CD14-positive monocyte (primary cell): ENCODE measurements at places on chromosomes 5 and 9.
A peak's percentile ranks its signal among the peaks of the same experiment; 100 is the strongest.

- H3K4me3 ChIP-seq, result no peak overlapping the region
- no peak overlapping the region for H3K27ac ChIP-seq
- no peaks in the 10 kb centered on the region for H3K27me3 ChIP-seq
- H3K36me3 ChIP-seq, result no peaks in the 10 kb centered on the region
- DNase-seq, result no peak
These were observed 354.9 kb downstream of the KIF4B start for GRCh38 chr5:155368490-155368889.

DNA sequence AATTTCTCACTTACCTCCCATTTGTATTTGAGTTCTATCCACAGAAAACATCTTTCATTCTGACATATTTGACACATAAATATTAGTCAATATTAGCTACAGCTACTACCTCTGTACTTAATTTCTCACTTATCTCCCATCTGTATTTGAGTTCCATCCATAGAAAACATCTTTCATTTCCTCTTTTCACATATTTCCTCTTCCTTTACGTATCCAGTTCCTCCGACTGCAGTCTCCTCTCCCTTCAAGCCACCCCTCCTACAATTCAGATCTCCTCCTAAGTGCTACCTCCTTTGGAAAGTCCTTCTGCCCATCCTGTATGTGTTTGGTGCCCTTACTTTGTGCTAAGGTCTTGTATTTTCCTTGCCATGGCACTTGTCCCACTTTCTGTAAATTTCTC is 1.6 kb downstream of the SREK1IP1 start:
- peaks cover 2% of the 10 kb centered on the region for H3K36me3 ChIP-seq
- no peak overlapping the region for H3K27ac ChIP-seq
- peaks cover 40% of the 10 kb centered on the region for H3K4me1 ChIP-seq
- no peaks in the 10 kb centered on the region for H3K27me3 ChIP-seq
- DNase-seq, result peak; percentile 46
- H3K4me3 ChIP-seq, result peak overlapping the region; percentile 30

DNA sequence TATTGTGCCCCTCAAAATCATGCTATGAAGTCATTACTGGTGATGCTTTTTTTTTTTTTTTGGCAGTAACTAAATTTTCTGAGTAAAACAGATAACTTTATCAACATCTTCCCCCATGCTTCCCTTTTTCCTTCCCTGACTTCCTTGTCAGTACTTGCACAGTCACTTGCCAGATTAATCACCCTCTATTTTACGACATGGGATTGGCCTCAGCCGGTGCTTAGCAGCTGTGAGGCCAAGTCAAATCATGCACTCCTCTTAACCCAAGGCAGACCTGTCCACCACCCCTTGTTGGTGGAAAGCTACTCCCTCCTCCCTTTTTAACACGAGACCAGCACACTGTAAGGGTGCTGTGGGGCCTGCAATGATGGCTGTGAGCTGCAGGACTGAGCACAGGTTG is 118.0 kb upstream of the OTULINL start:
- H3K27ac ChIP-seq, result peak overlapping the region; percentile 94
- H3K4me1 ChIP-seq, result peaks cover 38% of the 10 kb centered on the region
- H3K27me3 ChIP-seq, result no peaks in the 10 kb centered on the region

GRCh38 chr5:57658018-57658417 is 175.4 kb upstream of the ACTBL2 start:
- H3K27ac ChIP-seq, result no peak overlapping the region
- no peaks in the 10 kb centered on the region for H3K36me3 ChIP-seq
- H3K4me1 ChIP-seq, result no peaks in the 10 kb centered on the region
- no peak overlapping the region for H3K4me3 ChIP-seq
- H3K27me3 ChIP-seq, result no peaks in the 10 kb centered on the region

DNA sequence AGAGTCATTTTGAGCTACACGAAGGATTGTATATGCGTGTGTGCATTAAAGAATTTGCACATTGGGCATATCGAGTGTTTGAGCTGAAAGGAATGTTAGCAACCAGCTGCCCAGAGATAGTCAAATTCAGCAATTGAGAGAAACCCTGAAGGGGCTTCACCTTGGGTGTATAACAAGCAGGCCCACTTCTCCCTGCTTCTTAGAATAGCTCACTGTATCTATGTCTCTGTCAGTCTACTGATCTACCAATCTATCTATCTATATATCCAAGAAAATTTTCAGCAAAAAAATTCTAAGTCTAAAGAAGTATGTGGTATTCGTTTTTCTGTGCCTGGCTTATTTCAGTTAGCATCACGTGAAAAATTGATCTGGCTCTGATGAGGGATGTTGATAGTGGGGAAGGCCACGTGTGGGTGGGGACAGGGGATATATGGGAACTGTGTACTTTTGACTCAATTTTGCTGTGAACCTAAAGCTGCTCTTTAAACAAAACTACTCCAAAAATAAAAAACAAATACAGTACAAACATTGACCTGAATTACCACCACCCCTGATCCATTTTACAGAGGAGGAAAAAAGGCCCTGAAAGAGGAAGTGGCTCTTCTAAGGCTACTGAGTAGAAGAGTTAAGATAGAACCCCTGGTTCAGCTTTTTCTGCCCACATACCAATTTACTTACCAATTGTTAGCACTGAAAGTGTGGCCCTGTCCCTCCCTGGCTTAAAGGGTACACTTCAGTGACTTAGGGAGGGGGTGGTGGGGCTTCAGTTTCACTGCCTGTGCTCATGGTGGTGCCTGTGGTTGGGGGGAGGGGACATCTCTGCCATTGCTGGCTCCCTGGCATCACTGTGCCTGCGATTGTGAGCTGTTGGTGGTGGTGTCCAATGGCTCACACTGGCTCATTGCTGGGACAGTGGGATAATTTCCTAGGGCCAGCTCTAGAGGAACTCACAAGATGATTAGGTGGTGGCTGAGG is 141.8 kb downstream of the DOCK2 start:
- H3K27me3 ChIP-seq, result no peaks in the 10 kb centered on the region
- no peak overlapping the region for H3K27ac ChIP-seq
- H3K36me3 ChIP-seq, result peaks cover 67% of the 10 kb centered on the region
- H3K4me3 ChIP-seq, result no peak overlapping the region

DNA sequence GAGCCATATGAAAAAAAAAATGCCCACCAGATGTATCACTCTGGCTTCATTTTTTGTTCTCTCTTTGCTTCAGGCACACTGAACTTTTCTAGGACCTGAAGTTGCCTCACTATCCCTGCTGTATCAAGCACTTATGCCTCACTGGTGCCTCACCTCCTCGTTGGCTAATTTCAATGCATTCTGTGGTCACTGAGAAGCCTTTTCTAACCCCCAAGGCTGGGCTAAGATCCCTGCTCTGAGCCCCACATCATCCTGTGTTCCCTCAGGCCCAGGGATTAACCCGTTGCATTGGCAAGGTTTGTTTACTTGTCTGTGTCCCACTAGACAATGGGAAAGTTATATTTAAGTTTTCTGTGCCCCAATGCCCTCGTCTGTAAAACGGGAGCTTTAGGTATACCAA is 362.7 kb downstream of the OSTF1 start:
- H3K27ac ChIP-seq, result no peak overlapping the region
- H3K36me3 ChIP-seq, result no peaks in the 10 kb centered on the region

DNA sequence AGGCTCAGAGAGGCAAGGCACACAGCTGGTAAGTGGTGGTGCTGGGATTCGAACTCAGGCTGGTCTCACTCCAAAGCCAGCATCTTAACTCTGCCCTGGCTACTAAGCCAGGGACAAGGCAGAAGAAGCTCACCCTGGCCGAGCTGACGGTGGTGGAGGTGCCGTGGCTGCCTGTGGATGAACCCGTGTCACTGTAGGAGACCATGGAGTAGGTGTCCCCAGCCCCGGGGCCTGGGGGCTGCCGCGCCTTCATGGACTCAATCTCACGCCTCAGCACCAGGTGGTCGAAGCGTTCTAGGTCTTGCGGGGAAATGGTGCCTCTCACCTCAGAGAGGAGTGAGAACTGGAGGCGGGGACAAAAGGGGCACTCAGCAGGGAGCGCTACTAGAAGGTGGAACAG is 35.4 kb upstream of the AKNA start:
- no peaks in the 10 kb centered on the region for H3K36me3 ChIP-seq
- H3K27ac ChIP-seq, result no peak overlapping the region
- peaks cover 11% of the 10 kb centered on the region for H3K4me1 ChIP-seq
- no peak for DNase-seq

- H3K4me3 ChIP-seq, result no peak overlapping the region
- H3K36me3 ChIP-seq, result no peaks in the 10 kb centered on the region
- H3K27ac ChIP-seq, result no peak overlapping the region
These were observed 33.4 kb upstream of the TBC1D2 start for GRCh38 chr9:98288881-98289280.

GRCh38 chr5:112549127-112549526 is 130.1 kb upstream of the EPB41L4A start:
- H3K36me3 ChIP-seq, result no peaks in the 10 kb centered on the region
- H3K27ac ChIP-seq, result no peak overlapping the region
- peaks cover 2% of the 10 kb centered on the region for H3K27me3 ChIP-seq

- H3K27me3 ChIP-seq, result no peaks in the 10 kb centered on the region
- peak overlapping the region; percentile 26 for H3K27ac ChIP-seq
- DNase-seq, result no peak
- H3K4me1 ChIP-seq, result peaks cover 79% of the 10 kb centered on the region
- peak overlapping the region; percentile 55 for H3K4me3 ChIP-seq
- H3K36me3 ChIP-seq, result no peaks in the 10 kb centered on the region
These were observed 43.0 kb upstream of the NEK6 start for GRCh38 chr9:124214596-124215367.

DNA sequence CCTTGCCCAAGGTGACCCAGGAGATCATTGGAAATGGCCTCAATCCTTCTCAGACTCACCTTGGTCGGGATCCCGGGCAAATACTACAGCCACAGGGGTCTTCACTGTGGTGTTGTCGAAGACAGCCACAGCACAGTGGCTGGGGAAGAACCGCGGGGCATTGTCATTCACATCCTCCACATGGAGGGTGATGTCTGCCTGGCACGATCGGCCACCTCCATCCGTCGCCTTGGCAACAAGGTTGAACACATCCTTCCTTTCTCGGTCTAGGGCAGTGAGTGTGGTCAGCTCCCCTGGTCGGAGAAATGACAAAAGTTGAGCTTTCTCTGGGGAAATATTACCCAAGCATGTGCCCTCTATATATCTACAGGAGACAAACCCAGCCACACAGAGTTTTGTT is 56.8 kb downstream of the FAT2 start:
- no peak overlapping the region for H3K27ac ChIP-seq
- H3K36me3 ChIP-seq, result no peaks in the 10 kb centered on the region
- no peak for DNase-seq
- H3K4me1 ChIP-seq, result no peaks in the 10 kb centered on the region
- H3K4me3 ChIP-seq, result no peak overlapping the region

GRCh38 chr5:105922574-105922973 is 1748.2 kb downstream of the EFNA5 start:
- no peaks in the 10 kb centered on the region for H3K27me3 ChIP-seq
- DNase-seq, result no peak
- H3K4me1 ChIP-seq, result no peaks in the 10 kb centered on the region
- H3K27ac ChIP-seq, result no peak overlapping the region

GRCh38 chr5:1718669-1719068 is 81.0 kb downstream of the MRPL36 start:
- H3K36me3 ChIP-seq, result no peaks in the 10 kb centered on the region
- no peaks in the 10 kb centered on the region for H3K27me3 ChIP-seq
- no peak for DNase-seq

GRCh38 chr9:125361837-125362531 is 100.4 kb downstream of the GAPVD1 start:
- no peaks in the 10 kb centered on the region for H3K27me3 ChIP-seq
- no peak overlapping the region for H3K4me3 ChIP-seq
- no peaks in the 10 kb centered on the region for H3K4me1 ChIP-seq
- H3K36me3 ChIP-seq, result peaks cover 98% of the 10 kb centered on the region
- DNase-seq, result peak; percentile 3

GRCh38 chr5:40955313-40955712 is 46.0 kb downstream of the C7 start:
- H3K27me3 ChIP-seq, result no peaks in the 10 kb centered on the region
- H3K36me3 ChIP-seq, result no peaks in the 10 kb centered on the region
- DNase-seq, result no peak

DNA sequence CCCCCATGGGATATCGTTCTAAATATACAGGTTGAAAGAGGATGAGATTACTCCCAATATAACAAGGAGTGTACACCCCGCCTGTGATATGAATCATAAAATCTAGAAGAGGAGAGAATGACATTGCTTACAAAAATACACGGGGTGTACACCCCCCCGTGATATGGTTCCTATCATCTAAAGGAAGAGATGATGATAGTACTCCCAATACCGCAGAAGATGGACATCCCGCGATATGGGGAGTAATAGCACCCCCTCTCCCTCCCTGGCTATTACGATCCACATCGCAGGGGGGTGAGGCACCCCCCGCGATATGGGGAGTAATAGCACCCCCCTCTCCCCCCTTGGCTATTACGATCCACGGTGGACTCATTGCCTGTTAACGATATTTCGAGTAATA is 124.6 kb downstream of the TMEM38B start:
- no peak for DNase-seq
- H3K27me3 ChIP-seq, result no peaks in the 10 kb centered on the region
- H3K27ac ChIP-seq, result no peak overlapping the region
- no peaks in the 10 kb centered on the region for H3K4me1 ChIP-seq

- peaks cover 5% of the 10 kb centered on the region for H3K4me1 ChIP-seq
- no peaks in the 10 kb centered on the region for H3K27me3 ChIP-seq
- H3K4me3 ChIP-seq, result no peak overlapping the region
- H3K36me3 ChIP-seq, result no peaks in the 10 kb centered on the region
- H3K27ac ChIP-seq, result no peak overlapping the region
- DNase-seq, result peak; percentile 62
These were observed 25.6 kb upstream of the HMGCS1 start for GRCh38 chr5:43338862-43339261.

DNA sequence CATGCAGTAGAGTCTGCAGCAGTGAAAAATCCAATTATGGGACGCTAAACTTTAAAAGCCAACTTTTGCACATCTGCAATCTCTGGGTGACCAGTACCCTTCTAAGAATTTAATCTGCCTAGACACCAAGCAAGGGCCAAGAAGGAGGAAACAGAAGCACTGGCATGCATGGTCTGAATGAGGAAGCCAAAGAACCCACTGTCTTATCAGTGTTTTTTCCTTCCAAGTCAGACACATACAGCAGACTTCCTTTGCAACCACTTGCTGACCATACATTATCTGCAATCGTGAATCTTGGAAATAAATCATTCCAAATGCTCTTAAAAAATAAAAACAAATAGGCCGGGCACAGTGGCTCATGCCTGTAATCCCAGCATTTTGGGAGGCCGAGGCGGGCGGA is 65.9 kb downstream of the DEPDC1B start:
- no peak overlapping the region for H3K27ac ChIP-seq
- no peaks in the 10 kb centered on the region for H3K4me1 ChIP-seq
- no peak for DNase-seq
- peaks cover 28% of the 10 kb centered on the region for H3K36me3 ChIP-seq
- H3K4me3 ChIP-seq, result no peak overlapping the region

GRCh38 chr9:4717815-4718214 is 23.2 kb downstream of the AK3 start:
- no peaks in the 10 kb centered on the region for H3K4me1 ChIP-seq
- H3K27ac ChIP-seq, result no peak overlapping the region

DNA sequence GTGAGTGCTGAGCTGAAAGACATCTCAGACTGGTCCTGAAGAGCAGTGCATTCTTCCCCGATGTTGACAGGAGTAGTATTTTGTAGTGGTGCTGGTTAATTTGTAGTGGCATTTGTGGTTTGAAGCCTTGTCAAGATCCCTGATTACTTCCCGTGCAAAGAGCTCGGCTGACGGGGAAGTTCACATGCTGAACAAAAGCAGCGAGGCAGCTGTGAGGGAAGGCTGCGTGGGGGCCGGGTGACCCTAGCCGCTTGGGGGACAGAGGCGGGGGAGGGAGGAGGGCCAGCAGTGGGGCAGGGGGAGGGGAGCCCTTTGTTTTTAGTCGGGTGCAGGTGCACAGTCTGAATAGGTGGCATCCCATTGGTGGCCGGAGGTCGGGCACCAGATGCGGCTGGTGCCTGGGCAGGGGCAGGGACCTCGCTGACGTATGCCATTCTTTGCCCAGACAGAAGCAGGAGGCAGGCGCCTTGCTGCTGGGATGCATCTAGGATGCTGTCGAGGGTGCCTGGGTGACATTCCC is 64.7 kb downstream of the CRB2 start:
- no peak overlapping the region for H3K27ac ChIP-seq
- DNase-seq, result no peak
- no peaks in the 10 kb centered on the region for H3K4me1 ChIP-seq
